ENCODE measurements at places on chromosomes 2 and 18.

GRCh38 chr18:57640749-57641148 is 19.1 kb upstream of the NARS1 start:
- DNase-seq = no peak

- no peak for DNase-seq
These were observed 478.7 kb upstream of the REG3G start for GRCh38 chr2:78546843-78547242.

GRCh38 chr18:8928044-8928443 is 174.5 kb upstream of the NDUFV2 start:
- no peak for DNase-seq

GRCh38 chr2:200380833-200381542 is 74.5 kb downstream of the SPATS2L start:
- no peak for DNase-seq

- no peak for DNase-seq
These were observed 22.5 kb downstream of the SLC14A2 start for GRCh38 chr18:45637546-45638327.

DNA sequence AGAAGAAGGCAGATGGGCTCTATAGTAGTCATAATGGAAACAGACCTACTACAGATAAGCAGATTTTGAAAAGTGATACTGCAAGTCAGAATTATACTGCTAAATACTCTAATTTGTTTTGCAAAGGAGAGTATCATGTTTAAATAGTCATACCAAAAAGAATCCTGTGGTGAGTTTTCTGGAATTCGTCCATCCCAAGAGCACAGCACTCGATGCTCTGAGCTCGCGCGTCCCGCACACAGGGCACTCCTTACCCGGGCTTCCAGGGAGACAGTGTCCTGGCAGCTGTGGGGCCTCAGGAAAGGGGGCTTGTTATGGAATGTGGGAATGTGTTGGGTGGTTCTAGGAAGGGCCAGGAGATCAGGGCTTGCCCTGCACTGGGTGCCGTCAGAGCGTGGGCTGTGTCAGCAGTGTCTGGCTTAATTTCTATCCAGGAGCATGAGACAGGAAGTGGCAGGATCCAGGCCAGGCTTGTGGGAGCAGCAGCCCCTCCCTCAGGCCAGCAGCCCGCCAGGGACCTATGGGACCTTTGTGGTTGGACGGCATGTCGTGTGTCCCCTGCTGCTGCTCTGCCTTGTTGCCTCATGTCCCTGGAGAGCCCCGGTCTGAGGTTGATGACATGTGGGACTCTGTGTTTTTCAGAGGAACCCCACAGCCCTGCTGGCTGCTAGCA is 193.2 kb upstream of the TPO start:
- DNase-seq = no peak

Measured in GM10248 (cell line).